ENCODE measurements at places on chromosomes 2 and 18. TPM values are rescaled to one million over a fixed set of nuclear protein-coding genes. Genes with fewer than 3 reads are reported as not detected.

The CXCR1 gene
- not detected for total RNA-seq

DNA sequence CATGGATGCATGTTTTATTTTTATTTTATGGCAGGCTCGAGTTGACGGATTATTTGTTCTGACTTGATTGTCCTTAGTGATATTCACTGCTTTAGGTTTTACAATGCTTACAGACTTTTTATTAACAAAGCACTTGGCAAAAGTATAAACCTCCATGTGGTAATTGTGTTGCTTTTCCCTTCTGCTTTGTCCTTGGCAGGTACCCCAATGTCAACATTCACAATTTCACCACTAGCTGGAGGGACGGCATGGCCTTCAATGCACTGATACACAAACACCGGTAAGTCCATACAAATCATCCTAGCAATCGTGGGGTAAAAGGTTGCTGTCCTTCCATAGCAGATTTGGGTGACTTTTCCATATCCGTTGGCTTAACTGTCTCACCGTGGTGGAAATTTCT, 106.1 kb upstream of the EML6 start:
- DNase-seq: no peak

The SPP2 gene
- not detected for total RNA-seq

GRCh38 chr2:105926960-105927678, 182.4 kb downstream of the NCK2 start:
- peak; percentile 36 for DNase-seq

- DNase-seq: no peak
Observed at GRCh38 chr2:128754246-128754724, 435.6 kb upstream of the HS6ST1 start.

GRCh38 chr2:159396799-159397198, 110.3 kb upstream of the WDSUB1 start:
- no peak for DNase-seq

DNA sequence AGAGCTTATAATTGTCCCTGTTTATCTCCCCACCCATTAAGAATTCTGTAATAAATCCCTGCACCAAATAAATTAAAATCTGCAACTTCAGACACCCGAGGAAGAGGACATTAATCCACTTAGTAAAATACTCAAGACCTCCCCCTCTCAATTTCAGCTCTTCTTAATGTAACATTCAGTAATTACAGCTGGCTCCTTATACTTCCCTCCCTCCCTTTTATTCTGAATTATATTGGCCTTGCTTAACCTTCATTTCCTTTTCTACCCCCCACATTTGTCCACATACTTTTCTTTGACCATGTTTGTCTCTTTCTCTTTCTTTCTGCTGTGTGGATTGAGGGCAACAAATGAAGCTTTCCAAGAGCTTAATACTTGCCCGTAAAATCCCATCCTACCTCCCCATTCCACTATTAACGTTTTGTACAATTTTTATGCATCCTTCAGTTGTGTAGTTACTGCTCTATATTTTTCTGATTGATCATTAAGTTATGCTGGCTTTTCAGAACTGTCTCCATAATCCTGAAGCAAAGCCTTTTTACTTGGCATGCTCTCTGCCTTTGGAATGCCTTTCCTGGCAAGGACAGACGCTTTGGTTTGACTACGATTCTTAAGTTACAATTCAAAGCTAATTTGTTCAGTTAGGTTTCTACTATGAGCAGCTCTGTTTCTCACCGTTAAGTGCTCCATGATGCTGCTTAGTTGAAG, 580.1 kb downstream of the ZEB2 start:
- DNase-seq: no peak

The RAB17 gene
- not detected for total RNA-seq

The GALNT1 gene
- total RNA-seq: 16.1 TPM

The UGT1A8 gene
- total RNA-seq: not detected

The REG1B gene
- total RNA-seq: not detected

The CHRND gene
- total RNA-seq: not detected

GRCh38 chr2:146806364-146807005, 1038.3 kb upstream of the ACVR2A start:
- no peak for DNase-seq

GRCh38 chr2:5692561-5693286, 540 bp downstream of the SOX11 start:
- no peak for DNase-seq

The STK39 gene
- total RNA-seq: 9.5 TPM

- DNase-seq: no peak
Observed at GRCh38 chr2:111537078-111537655, 346.8 kb downstream of the ANAPC1 start.

The WIPF1 gene
- 237 TPM for total RNA-seq

- DNase-seq: no peak
Observed at GRCh38 chr2:112621790-112622527, 23.8 kb upstream of the SLC20A1 start.

DNA sequence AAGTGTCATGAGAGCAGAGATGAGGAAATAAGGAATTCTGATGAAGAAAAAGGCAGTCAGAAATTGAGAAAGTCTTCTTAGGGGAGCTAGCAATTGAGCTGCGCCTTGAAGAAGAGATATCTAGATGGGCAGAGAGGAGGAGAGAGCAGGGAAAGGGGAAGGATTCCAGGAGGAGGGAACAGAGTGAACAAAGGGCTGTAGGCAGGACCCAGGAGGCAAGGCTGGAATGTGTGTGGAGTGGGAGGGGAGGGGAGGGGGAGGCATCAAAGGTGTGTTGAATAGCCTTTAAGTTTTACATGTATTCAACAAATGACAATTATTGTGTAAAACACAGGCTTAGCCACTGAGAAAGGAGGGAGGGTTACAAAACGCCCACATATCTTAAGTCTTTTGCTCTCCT, 164.5 kb downstream of the TDRD15 start:
- DNase-seq: no peak

GRCh38 chr2:127504552-127505430, 21.5 kb downstream of the IWS1 start:
- DNase-seq: no peak

DNA sequence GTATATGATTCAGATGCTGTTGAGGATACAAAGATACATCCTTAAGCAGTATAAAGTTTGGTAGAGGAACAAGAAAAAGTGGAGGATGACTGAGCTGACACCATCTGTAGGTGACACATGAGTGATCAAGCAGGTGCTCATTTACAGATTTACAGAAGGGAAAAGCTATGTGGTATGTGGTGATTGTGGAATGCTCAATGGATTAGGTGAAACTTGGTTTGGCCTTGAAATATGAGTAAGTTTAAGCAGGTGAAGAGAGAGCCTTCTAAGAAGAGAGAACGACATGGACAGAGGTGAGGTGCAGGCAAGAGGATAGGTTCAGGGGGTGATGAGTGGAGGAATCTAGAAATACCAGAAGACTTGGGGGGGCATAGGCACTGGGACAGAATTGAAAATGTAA, 5.9 kb downstream of the ASXL3 start:
- no peak for DNase-seq

DNA sequence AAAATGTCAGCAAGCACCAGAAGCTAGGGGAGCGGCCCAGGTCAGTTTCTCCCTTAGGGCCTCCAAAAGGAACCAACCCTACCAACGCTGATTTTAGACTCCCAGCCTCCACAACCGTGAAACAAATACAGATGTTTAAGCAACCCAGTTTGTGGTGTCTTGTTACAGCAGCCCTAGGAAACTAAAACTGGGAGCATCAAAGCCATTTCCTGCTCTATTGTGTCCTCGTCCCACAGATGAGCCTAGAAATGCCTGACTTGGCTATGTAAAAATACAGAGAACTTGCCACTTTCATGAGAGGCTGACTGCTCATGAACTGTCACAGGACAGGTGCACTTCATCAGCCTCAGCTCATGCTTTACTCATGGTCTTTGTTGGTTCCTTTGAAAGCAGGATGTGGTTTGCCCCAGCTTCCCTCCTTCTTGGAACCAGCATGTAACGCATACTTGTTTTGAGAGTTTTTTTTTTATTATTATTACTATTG, 97.6 kb upstream of the SLC39A10 start:
- peak; percentile 95 for DNase-seq

The TTC39C gene
- 82.6 TPM for total RNA-seq

GRCh38 chr2:114488841-114489530, 46.5 kb downstream of the DPP10 start:
- no peak for DNase-seq

The UPP2 gene
- total RNA-seq: not detected

The PDE1A gene
- total RNA-seq: not detected

GRCh38 chr2:177893880-177894279, 178.7 kb downstream of the PDE11A start:
- DNase-seq: no peak

Measured in CD4-positive, alpha-beta T cell (primary cell).